Globus pallidus (tissue), 1 donor: ENCODE measurements at places on chromosomes 5 and 9.

DNA sequence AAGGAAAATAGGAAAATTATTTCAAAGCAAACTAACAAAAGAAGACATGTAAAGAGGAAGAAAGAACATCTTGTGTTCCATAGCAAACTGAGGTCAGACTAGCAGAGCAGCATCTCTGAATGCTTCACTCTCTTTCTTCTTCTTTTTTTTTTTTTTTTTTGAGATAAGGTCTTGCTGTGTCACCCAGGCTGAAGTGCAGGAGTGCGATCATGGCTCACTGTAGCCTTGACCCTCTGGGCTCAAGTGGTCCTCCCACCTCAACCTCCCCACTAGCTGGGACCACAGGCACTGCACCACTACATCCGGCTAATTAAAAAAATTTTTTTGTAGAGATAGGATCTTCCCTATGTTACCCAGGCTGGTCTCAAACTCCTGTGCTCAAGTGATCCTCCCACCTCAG, 36.6 kb downstream of the MELK start:
- no peak for DNase-seq

DNA sequence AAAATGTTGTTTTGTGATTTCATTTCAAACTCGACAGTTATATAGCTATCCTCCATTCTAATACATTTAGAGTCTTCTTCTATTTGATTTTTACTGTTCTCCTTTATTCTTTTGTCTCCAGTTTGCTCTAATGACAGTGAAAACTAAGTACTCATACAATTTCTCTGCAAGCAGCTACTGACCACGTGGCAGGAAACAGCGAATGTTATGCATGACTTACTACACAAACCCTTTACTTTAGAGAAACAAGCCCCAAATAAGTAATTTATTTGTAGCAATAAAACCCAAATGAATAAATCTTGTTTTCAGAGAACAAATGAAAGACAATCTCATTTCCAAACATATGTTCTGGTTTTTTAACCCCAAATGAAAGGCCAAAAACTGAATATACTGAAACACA, 41.9 kb downstream of the CDH6 start:
- DNase-seq, result no peak

DNA sequence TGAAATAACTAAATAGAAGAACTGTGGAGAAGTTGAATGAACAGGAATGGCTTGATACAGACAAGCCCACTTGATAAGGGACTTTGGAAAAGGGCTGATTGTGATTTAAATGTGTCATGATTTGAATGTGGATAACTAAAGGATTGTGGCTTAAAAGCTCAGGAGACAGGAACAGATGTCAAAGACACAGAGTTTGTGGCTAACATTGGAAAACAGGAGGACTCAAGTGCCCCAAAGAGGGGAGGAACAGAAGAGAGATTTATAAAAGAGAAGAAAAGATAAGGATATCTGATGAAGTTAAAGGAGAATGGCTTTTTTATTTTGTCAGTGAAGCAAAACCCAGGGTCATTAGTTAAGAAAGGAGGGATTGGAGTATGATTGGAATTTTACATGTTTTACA, 124.2 kb upstream of the TRPM3 start:
- no peak for DNase-seq

GRCh38 chr5:168696611-168697010, 117.4 kb upstream of the PANK3 start:
- no peak for DNase-seq

- DNase-seq, result peak; percentile 95
Measured at GRCh38 chr5:84564321-84565075, 179.8 kb upstream of the EDIL3 start.

GRCh38 chr5:170006021-170006420, 25.7 kb upstream of the INSYN2B start:
- DNase-seq, result no peak

DNA sequence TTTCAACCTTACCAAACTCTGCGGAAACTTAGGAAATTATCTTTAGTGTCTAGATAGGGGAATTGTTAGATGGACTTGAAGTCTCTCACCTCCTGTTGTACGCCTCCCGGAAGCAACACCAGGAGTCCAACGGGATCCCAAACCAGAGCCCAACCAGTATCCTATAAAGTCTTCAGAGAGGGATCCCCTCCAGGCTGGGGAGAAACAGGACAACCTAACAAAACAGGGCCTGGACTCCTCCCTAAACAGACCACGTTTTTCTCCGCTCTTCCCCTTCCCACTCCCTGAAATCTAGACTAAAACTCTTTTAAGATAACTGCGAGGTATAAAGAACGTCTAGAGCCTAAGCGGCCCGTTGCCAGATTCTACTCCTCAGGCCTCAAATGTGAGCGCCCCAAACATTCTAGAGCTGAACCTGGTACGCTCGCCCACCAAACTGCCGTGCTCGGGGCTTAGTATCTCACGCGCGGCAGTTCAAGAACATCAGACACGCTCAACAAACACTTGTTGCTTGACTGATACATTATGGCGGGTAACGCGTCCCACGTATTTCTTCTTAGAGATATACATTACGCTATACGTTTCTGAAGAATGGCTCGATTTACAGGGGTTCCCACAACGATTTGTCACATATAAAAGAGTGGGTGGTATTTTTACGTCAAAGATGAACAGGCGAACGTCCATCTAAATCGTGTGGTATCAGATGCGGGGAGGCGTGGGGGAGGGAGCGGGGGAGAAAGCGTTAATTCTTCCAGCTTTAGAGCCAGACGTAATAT, 663 bp upstream of the SMIM27 start:
- peak; percentile 65 for DNase-seq

DNA sequence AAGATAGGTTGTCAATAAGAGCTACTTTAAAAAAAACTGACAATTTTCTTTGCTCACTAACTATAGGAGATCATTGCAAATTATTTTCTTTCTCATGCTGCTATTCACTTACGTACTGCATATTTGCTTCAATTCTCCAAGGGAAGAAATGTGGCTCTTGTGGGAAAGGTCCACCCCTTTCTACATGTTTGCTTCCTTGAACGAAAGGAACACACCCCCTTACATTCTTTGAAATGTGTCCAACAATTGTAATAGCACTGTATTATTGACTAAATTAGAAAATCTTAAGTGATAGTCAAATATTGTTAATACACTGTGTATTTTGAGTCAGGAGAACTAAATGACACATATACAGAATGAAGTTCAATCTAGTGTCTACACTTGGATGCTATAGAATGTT, 5.2 kb downstream of the MEF2C start:
- DNase-seq, result no peak

DNA sequence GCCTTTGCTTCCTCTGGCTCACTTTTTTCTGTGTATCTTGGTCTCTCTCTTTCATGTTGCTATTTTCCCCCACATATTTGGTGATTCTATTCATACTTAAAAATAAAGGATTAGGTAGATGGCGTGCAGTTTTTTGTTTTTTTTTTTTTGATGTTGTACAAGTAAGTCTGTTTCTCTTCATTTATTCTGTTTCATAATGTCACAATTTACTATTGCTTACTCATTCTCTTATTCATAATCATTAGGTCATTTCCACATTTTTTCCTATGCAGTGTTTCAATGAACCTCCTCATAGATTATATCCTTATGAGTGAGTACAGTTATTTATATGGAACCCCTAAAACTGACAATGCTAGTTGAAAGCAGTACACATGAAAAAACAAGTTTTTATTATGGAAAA, 136.3 kb downstream of the APBA1 start:
- DNase-seq, result no peak

- DNase-seq, result no peak
Measured at GRCh38 chr9:76101947-76102346, 211.5 kb downstream of the PCSK5 start.

DNA sequence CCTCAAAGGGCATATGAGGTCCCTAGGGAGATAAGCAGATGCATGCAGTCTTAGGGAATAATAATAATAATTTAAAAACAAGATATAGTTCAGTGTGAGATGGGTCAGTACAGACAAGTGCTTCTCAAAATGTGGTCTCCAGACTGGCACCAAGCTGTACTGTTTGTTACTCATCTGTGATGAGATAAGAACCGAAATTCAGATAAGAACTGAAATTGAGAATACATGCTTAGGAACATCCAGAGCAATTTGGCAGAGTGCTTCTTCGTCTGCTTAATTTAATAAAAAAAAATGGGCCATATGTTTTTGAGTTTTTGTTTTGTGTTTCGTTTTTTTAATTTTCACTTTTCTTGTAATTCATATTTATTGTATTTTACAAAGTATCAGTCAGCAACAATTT, 86.5 kb upstream of the SGCD start:
- DNase-seq, result no peak

DNA sequence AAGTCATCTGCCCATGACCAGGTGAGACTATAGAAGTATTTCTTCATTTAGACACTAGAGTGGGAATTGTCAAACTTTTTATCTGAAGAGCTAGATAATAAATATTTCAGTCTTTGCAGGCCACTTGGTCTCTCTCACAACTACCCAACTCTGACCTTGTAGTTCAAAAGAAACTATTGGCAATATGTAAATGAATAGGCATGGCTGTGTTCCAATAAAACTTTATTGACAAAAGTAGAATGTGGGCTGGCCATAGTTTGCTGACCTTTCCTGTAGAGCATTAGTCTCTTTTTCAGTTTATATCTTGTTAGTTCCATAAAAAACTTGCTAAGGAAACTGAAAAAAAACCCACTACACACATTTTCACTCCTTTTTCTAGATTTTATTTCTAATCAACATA, 535.5 kb downstream of the PRR16 start:
- DNase-seq, result no peak

DNA sequence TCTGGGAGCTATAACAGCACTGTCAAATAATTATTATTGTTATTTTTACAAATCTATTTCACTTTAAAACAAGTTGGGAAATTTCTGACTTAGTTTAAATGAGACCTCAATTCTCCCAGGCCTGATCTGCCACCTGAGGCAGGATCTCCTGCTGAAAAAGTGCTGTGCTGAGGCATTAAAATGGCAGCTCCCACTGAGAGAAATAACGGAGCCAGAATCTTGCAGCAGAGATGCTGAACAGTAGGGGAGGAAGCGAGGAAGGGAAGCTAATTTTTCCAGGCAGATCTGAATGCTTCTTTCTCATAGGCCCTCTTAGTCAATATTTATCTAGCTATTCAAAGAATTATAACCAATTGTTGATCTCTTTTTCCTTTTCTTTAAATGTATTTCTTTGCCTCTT, 196.3 kb downstream of the ZNF462 start:
- DNase-seq, result no peak

DNA sequence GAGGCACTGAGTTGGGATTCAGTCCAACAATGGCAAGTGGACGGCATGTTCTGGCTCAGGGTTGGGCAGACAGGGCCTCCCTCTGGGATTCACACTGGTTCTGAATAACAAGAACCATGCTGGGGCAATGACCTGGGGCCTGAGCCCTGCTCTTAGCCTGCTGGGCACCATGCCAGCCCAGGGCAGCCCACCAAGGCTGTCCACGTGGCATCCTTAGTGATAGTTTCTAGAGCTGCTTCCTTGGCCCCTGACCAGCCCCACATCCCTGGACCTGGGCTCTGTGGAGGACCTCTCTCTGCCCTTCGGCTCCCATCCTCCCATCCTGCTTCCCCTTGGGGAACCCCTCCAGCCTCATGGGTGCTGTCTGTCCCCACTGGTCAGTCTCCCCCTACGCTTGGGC, 22.3 kb upstream of the OLFM1 start:
- DNase-seq, result no peak

- DNase-seq, result no peak
Measured at GRCh38 chr5:175706499-175706898, 48.6 kb downstream of the HRH2 start.

GRCh38 chr9:115132648-115133047, 14.7 kb upstream of the TNC start:
- no peak for DNase-seq

GRCh38 chr5:7941692-7942091, 72.7 kb downstream of the MTRR start:
- DNase-seq, result no peak

DNA sequence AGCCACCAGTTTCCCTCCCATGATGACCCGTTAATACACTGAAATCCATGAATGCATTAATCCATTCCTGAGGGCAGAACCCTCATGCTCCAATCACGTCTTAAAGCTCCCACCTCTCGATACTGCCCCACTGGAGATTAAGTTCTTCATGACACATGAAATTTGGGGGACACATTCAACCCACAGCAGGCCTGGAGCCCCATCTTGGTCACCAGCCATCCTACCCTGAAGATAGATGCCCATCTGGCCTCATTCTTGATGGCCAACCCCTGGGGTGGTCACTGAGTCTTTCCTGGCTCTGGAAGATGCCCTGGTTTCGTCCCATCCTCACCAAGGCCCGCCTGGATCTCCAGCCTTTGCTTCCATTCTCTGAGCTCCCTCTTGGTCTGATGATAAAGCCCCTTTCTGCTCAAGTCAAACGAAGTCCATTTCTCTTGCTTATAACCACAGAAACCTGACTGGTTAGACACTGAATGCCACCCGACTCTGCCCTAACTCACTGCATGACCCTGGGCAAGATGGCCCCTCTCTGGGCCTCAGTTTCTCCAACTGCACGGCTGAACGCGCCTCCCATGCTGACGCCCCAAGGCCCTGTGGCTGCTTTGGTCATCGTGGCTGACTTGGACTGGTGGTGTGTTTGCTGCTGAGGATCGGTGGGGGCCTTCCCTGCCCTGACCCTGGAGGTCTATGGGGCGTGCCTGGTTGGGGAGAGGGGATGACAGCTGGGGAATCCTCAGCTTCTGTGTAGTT, 138.4 kb upstream of the IER5L start:
- DNase-seq, result no peak

GRCh38 chr5:154364771-154365170, 81.0 kb upstream of the SAP30L start:
- no peak for DNase-seq

DNA sequence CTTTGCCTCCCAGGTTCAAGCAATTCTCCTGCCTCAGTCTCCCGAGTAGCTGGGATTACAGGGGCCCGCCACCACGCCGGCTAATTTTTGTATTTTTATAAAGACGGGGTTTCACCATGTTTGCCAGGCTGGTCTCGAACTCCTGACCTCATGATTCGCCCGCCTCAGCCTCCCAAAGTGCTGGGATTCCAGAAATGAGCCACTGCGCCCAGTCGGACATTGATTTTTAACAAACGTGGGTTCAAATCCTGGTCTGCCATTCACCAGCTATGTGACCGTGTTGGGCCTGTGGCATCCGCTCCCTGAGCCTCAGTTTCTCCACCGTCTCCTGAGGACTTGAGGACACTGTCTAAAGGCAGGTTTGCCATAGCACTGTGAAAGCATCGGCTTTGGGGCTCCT, 41.8 kb upstream of the NEK6 start:
- DNase-seq, result no peak
